ENCODE measurements at places on chromosomes 2 and 18.
A peak's percentile ranks its signal among the peaks of the same experiment; 100 is the strongest.

DNA sequence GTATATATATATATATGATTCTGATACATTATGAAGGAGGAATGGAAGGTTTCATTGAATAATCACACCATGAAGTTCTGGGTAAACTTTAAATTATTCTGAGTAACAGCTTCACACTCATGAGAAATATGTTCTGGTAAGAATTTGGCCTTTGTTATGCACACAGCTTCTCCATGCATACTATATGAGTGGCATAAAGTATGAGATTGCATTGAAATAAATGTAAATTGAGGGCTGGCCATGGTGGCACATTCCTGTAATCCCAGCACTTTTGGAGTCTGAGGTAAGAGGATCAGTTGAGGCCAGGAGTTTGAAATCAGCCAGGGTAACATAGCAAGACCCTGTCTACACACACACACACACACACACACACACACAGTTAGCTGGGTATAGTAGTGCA, 50.0 kb upstream of the ARL5A start:
- DNase-seq = no peak

DNA sequence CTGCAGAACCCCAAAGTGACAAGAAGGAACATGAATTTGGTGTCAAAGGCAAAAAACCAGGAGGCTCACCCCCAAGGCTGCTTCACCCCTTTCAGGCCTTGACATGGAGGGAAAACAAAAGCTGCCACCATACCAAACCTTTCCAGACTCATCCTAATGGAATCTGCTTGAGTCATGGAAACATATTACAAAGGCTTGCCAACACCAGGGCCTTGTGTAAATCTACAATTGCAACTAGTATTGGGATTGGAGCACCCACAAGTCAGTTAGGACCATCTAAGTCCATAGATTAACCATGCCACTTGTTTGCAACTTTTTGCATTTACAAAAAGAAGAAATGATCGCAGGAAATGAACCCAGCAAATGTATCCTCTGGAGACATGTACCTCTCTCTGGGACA, 297.6 kb downstream of the CDCA7 start:
- DNase-seq = peak; percentile 66

- no peak for DNase-seq
These were observed 389.2 kb downstream of the LRP1B start for GRCh38 chr2:141741652-141742051.

GRCh38 chr2:46157966-46158310, 139.3 kb upstream of the EPAS1 start:
- DNase-seq = no peak

- DNase-seq = no peak
These were observed 666.8 kb downstream of the ARHGAP15 start for GRCh38 chr2:143796051-143796450.

- DNase-seq = no peak
These were observed 165.3 kb upstream of the STK17B start for GRCh38 chr2:196336715-196337114.
